ENCODE measurements at places on chromosomes 3 and 15. TPM values are rescaled to one million over a fixed set of nuclear protein-coding genes. Genes with fewer than 3 reads are reported as not detected.
A peak's percentile ranks its signal among the peaks of the same experiment; 100 is the strongest.

The PSTPIP1 gene
- total RNA-seq, result 0.81 TPM

- no peak for ATAC-seq
Observed at GRCh38 chr15:33067456-33067855, 127.1 kb downstream of the FMN1 start.

- ATAC-seq, result no peak
Observed at GRCh38 chr15:68900027-68900426, 30.3 kb upstream of the SPESP1 start.

The SLC9C1 gene
- not detected for total RNA-seq

The AADACL2 gene
- total RNA-seq, result 33.1 TPM

- peak; percentile 85 for ATAC-seq
Observed at GRCh38 chr3:152405915-152406802, 137.4 kb downstream of the MBNL1 start.

The COX17 gene
- total RNA-seq, result 71.4 TPM

DNA sequence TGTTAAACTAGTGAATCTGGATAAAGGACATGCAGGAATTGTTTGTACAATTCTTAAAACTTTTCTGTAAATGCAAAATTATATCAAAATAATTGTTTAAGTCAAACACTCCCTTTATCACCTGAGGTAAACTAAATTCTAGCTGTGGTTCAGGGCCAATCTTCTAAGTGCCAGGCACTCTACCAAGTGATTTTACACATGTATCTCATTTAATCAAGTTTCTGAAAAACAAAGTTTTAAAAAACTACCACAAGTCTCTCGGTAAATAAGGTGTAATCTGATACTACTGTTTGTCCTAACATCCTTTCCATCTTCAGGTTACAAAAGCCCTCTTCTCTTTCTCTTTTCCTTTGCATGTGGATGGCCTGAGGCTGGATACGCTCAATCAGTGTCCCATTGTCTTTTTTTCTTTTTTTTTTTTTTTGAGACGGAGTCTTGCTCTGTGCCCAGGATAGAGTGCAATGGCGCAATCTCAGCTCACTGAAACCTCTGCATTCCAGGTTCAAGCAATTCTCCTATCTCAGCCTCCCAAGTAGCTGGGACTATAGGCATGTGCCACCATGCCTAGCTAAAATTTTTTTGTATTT is 19.3 kb downstream of the IFT80 start:
- ATAC-seq, result no peak

The GASK1A gene
- total RNA-seq, result 0.18 TPM

The RNF111 gene
- 27.9 TPM for total RNA-seq

The TRA2B gene
- total RNA-seq, result 146 TPM

The KLHL40 gene
- total RNA-seq, result 0.38 TPM

DNA sequence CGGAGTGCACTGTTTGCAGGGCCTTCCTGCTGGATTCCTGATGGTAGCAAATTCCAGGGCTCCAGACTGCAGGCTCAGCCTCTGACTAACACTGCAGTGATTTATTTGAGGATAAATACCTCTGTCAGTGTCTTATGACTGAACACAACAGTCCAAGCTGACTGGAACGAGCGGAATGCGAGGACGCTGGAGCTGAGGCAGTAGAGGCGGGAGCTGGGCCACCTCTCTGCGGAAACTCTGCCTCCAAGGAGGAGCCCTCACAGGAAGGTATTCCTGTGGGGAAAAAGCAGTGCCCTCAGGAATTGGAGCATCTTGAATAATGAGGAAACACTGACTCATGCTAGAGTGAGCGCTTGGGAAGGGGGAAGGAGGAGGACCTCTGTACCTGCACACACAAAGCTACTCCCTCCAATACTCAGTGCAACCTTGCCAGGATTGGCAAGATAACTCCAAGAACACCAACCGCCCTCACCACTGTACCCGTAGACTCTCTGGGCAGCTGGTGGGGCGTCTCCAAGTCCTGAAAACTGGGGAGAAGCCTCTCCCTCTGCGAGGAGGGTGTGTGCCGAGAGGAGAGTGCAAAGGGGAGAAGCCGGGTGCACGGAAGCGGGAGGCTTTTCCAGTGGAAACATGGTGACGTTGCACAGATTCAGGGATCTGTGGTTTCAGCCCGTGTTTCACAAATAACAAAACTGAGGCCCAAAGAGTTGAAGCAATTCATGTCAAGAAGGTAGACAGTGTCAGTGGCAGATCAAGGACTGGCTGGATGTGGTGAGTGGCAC is 43.0 kb downstream of the VGLL4 start:
- ATAC-seq, result peak; percentile 98

The CCDC39 gene
- 10.9 TPM for total RNA-seq

The PPP1R14D gene
- not detected for total RNA-seq

GRCh38 chr3:69972672-69973071 is 26.9 kb upstream of the SAMMSON start:
- ATAC-seq, result no peak

DNA sequence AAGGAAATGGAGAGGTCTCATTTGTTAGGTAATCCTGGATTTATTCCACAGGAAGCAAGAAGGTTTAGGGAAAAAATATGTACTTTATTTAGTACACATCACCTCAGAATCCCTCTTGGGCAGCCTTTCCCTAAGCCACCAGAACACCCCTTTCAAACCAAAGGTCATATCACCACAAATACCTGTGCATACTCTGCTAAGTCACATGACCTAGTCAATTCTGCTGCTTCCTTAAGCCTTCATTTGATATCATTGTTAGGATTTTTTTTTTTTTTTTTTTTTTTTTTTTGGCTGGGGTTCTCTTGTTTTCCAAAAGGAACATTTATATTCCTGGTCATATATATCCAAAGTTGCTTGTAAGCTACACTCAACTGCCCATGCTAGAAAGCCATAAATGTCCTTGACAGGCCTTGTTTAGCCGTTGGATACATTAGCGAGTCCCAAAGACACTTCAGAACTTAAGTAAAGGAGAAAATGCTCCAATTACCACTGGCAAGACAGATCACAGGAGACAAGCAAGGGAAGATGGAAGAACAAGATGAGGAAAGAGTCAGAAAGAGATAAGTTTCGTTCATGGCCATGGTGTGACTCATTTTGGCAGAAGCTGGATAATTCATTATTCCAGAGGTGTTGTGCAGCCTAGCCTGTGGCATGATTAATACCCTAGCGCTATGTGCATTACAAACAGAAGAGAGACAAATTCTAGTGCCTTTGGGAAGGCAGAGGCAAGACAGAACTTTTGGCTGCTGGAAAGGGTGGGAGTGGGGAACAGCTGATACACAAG is 155.6 kb upstream of the SLC2A2 start:
- no peak for ATAC-seq

- ATAC-seq, result no peak
Observed at GRCh38 chr15:98427321-98427720, 221.0 kb upstream of the IGF1R start.

The HAUS2 gene
- total RNA-seq, result 18.0 TPM
